NCI-H1092 treated with DMSO at 0.1 percent for 48 hours (cell line): ENCODE measurements at places on chromosomes 11 and 22.
A peak's percentile ranks its signal among the peaks of the same experiment; 100 is the strongest.

DNA sequence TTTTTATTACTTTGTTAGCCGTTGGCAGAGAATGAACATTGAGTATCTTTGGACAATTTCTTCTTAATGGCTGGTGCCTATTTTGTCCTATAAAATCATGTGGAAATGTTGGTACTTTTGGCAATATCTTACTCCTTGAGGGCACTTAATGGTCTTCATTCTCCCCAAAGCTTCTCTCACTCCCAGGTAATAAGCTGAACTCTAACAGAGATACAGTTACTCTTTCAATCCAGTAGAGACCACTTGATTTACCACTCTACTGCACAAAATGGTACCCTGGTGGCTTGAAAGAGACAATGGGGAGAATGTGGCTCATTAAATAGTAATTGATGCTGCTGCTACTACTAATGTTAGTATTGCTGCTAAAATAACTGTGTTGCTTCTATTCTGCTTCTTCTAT, 53.0 kb downstream of the MAML2 start:
- no peak for DNase-seq

DNA sequence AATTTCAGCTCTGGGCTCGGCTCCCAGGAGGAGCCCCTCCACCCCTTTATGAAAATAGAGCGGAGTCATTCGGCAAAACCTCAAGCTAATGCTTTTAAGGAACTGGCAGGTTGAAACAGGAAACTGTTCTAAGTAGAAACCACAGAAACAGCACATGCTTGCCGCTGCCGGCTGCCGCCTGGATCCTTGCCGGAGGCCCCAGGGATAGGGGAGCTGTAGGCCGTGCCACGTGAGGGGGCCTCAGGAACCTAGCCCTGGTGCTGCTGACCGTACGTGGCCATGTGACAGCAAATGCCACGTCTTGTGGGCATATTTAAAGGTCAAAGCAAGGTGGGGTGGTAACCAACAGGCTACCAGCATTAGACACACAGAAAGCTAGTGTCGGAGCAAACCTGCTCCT, 77.9 kb upstream of the TIMP3 start:
- no peak for DNase-seq

- peak; percentile 7 for DNase-seq
Observed at GRCh38 chr22:41094041-41094593, 1.7 kb downstream of the EP300 start.

DNA sequence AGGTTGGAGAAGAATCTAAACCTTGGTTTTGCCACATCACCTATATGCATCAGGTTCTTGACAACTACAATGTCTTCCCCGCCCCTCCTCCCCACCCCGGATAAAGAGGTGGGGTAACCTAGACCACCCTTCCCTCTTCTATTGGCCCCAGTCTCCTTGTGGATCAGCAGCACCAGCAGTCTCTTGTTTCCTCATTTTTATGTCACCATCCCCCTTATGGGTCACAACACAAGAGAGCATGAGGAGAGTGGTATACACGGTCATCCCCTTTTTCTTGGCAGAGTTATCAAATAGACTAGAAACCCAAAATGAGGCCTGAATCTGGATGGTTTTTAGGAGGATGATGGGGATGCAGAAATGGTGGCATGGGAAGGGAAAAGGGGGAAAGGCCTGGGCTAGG, 1.2 kb downstream of the MS4A4E start:
- DNase-seq: no peak

- DNase-seq: no peak
Observed at GRCh38 chr11:86442827-86443226, 68.1 kb downstream of the CCDC81 start.

GRCh38 chr11:33269822-33270221, 12.6 kb downstream of the HIPK3 start:
- no peak for DNase-seq

- no peak for DNase-seq
Observed at GRCh38 chr11:131815590-131815989, 445.2 kb downstream of the NTM start.

DNA sequence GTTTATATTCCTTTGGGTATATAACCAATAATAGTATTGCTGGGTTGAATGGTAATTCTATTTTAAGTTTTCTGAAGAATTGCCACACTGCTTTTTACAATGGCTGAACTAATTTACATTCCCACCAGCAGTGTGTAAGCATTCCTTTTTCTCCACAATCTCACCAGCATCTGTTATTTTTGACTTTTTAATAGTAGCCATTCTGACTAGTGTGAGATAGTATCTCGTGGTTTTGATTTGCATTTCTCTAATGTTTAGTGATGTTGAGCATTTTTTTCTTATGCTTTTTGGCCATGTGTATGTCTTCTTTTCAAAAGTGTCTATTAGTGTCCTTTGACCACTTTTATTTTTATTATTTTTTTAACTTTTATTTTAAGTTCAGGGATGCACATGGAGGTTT, 275.3 kb downstream of the METTL15 start:
- no peak for DNase-seq

GRCh38 chr11:57781529-57781943, 19.9 kb downstream of the CTNND1 start:
- DNase-seq: no peak

DNA sequence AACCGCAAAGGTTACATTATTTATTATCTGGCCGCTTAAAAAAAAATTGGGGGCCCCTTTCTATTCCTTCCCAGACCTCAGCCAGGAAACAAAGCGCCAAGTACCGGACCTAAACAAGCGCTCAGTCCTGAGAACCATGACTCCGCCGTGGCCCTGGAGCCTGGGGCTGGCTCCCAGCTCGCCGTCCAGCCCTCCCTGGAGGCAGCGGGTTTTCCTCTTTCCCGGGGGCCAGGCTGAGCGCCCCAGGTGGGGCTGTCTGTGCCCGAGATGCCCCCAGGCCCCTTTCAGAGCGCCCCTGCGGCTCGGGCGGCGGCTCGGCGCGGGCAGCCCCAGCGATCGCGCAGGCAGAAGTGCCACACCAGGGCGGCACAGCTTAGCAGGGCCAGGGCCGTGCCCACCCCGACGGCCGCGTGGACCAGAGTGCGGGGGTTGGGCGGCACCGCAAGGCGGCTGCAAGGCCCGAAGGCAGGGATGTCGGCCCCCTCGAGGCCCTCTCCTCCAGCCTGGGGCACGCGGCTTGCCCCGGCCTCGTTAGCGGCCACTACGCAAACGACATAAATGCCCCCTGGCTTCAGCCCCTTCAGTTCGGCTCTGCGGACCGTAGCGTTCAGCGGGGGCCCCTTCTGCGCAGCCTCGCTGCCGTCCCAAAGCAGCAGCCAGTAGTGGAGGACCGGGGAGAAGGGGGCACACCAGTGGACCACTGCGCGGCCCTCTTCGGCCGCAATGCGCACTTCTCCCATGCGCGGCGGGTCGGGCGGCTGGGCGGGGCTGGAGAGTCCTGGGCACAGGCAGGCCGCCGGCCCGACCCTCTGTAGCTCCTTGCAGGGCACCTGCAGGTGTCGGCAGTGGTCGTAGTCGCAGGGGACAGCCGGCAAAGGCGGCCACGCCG, 1.6 kb downstream of the LRRN4CL start:
- no peak for DNase-seq

DNA sequence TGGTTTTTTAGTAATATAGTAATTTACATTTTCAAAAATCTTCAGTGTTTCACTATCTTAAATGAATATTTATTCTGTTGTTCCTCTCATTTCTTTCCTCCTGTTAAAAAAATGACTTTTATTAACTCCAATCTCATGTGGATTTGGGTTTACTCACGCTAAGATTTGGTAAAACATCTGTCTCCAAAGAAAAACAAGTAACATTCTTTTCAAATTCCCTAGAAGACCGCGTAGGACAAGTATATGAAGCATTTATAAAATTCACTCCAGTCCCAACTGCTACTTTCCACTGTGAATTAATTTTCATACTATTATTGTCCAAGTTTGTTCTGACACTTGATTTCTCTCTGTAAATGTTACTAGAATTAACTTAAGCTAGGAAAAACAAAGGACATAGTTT, 26.2 kb downstream of the SBF2 start:
- DNase-seq: no peak

DNA sequence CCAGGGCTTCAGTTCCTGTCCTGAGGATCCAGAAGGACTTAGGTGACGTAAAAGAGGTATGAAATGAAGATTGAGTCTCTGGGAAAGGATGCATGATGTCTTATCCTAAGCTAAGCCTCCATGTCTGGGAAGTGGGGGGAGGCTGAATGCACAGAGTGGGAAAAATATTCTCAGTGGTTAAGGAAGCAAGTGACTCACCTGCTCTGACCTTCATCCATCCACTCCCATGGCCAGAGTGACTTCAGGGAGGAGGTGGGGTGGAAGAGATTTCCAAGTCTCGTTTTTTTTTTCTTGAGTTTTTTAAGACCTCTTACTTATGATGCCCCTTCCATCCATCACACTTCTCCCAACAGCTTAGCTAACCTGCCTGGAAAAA, 32.5 kb upstream of the POLD3 start:
- DNase-seq: no peak

DNA sequence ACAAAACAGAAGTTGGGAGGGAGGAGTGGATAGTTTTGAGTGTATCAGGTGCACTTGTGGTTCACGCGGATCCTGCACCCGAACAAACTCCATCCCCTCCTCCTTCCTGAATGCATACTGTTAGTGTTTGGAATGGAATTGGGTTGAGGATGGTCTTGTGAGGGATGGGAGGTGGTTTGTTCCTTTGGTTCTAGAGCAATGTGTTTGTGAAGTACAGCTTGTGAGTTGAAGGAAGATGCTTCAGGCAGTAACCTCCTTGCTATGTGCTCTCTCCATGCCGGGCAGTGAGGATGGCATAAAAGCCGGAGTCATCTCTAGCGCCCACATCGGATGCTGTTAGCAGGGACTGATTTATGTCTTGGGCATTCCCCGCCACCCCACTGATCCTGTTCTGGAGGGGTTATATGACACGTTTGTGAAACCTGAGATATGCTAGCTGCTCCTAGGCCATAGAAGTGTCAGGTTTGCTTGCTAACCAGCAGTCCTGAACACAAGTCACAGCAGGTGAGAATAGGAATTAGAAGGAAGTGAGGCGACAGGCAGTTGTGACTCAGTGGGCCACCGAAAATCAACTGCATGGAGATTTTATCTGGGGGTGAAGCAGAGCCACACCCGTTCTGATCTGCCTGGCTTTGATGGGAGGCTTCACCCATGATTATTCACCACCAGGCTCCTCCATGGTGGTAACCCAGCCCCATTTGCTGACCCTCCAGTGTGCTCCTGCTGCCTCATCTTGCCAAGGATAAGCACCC, 2.2 kb downstream of the BCR start:
- peak; percentile 30 for DNase-seq

GRCh38 chr11:65370659-65371049, 11.8 kb downstream of the SLC25A45 start:
- no peak for DNase-seq

DNA sequence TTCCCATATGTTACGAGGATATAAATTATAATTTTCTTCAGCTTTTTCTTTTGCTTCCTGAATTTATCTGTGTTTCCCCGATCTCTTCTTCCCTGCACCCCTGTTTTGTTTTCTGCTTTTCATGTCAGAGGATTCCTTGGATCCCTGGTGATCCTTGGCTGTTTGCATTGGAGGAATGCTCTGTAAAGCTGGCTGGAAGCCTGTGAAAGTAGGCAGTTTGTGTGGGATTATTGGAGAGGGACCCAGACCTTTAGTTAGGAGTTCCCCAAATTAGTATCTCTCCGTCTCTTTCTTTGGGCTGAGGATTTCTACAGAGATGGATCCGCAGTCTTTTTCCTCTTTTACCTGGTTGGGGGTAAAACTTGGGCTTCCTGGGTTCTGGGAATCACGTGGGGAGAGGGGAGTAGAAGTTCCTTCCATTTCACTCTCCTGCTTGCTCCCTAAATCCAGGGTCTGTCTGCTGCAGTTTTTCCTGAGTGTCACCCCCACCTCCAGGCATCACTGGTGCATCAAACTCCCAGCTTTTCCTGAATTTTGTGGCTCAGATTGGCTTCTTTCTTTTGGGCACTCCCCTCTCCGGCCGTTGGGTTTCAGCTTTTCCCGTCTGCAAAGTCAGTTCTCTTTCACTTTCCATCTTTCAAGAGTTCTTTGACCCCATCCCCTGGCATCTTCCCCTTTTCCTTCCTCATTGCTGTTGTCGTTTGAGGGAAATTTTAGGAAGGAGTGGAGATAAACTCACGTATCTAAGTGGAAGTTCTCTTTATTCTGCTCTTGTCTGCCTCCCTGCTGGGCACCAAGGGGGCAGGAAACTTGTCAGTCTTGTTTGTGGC, 79.1 kb upstream of the ALX4 start:
- no peak for DNase-seq

GRCh38 chr11:119681361-119681910, 47.6 kb downstream of the NECTIN1 start:
- DNase-seq: no peak
